Mesenchymal stem cell (in vitro differentiated cells and primary cell): ENCODE measurements at places on chromosomes 6 and 20.

GRCh38 chr20:19047040-19047950 lies 165.1 kb upstream of the SLC24A3 start:
- DNase-seq: no peak

DNA sequence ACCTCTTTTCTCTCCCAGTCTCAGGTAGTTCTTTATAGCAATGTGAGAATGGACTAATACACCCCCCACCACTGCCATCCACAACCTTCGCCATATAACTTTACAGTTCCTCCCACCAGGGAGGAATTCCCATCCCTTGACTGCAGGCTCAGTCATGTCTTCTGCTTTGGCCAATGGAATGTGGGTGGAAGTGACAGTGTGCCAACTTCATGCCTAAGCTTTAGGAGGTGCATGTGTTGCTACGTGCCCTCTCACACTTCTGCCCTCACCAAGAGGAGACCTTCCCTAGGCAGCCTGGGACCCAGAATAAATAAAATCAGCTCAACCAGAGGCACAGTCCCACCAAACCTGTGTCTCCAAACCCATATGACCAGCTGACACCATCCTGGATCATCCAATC lies 33.0 kb upstream of the LRRN4 start:
- no peak for DNase-seq

- DNase-seq: peak; percentile 60
Observed at GRCh38 chr6:42138630-42139619, 3.5 kb downstream of the C6orf132 start.

DNA sequence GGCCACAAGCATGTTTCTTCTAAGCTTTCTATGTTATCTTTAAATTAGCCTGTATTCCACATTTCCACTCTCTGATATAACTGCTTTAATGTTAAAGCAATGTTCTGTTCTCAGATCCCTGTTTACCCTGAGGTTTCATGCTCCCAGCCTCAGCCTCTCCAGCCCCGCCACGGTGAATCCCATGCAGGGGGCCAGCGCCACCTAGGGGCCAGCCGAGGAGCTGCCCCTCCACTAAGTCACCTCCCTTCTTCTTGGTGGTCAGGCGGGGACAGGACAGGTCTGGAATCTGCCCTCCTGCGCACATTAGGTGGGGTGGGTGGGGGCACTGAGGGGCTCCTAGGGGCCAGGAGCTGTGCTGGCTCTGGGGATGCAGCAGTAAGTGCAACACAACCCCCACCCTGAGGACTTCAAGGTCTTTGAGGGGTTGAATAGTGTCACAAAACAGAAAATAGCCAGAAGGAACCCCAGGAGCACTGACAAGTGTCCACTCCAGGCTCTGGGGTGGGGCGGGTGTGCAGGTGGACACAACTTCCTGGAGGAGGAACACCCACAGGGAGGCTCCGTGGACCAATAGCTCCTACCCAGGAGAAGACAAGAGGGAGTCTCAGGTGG lies 61.6 kb downstream of the RAB44 start:
- DNase-seq: peak; percentile 70

DNA sequence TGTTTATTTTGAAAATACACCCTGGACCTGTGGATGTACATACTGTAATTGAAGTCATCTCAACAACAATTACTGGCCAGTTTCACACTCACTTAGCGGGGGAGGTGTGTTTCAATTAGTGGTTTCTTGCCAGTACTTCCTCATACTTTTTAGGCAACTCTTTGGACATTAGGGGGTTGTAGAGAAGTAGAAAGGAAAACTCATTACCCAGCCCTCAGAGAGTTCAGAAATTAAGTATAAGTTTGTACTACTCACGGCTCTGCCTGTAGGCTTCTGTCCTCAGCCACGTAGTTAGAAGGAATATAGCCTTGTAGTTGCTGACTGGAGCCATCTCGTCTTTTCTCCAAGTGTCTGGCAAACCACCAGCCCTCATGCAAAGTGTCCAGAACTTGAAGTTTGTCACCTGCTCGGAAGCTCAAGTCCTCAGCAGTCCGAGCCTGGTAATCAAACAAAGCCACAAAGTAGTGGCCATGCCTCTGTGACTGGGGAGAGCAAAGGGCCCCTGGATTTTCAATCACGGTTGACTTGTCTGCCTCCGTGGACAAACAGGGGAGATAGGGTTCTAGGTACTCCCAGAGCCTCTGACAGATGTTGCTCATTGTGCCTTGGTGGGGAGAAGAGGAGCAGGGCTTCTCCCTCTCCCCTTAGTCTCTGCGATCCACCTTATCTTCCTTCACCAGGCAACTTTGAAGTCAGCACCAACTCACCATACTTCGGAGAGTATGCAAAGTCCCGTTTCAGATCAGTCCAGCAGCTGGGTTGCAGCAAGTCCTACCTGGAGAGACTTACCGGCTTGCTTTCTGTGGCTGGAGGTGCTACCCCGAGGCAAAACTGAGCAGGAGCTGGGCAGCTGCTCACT lies 749 bp downstream of the FRK start:
- no peak for DNase-seq

GRCh38 chr20:32052090-32052777 lies at the start of gene HCK:
Gene HCK (plus strand): TSS chr20:32052242.
- no peak for DNase-seq

DNA sequence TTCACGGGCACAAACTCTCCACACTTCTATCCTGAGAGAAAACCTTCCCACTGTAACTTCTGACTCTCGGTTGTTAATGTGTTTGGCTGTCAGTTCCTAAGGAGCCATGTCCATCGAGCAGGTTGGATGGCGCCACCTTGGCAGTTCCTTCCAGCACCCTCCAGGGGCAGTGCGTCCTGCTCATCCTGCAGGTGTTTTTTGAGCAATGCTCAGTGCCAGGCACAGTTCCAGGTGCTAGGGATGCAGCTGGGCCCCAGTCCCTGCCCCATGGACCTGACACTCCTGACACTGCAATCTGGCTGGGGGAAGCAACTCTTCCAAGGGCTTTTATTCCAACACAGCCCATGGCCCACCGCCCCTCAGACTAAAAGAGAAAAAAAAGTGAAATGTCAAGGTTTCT lies 376.4 kb downstream of the PREX1 start:
- no peak for DNase-seq

DNA sequence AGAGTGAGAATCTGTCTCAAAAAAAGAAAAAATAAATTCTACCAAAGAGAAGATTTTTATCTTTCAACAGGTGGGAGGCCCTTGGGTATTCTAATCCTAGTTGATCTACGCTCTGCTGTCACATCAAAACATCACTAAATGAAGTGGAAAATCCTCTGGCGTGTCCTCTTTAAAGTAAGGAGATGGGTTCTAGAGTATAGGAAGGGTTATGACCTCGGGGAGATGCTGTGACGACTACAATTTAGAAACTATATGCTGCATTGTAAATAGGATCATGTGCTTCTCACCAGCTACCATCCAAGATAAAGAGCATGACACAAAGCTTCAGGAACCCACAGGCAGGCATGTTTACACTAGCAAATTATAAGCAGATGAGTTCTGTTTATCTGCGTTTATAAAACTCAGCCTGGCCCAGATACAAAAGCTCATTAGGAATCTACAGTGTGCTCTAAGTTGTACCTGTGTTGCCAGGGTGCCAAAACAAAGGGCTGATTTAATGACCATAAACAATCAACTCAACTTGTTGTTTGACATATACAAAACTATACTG lies 197.1 kb upstream of the PLN start:
- DNase-seq: peak; percentile 61

GRCh38 chr6:115460913-115461312 lies 599.8 kb downstream of the FRK start:
- no peak for DNase-seq

DNA sequence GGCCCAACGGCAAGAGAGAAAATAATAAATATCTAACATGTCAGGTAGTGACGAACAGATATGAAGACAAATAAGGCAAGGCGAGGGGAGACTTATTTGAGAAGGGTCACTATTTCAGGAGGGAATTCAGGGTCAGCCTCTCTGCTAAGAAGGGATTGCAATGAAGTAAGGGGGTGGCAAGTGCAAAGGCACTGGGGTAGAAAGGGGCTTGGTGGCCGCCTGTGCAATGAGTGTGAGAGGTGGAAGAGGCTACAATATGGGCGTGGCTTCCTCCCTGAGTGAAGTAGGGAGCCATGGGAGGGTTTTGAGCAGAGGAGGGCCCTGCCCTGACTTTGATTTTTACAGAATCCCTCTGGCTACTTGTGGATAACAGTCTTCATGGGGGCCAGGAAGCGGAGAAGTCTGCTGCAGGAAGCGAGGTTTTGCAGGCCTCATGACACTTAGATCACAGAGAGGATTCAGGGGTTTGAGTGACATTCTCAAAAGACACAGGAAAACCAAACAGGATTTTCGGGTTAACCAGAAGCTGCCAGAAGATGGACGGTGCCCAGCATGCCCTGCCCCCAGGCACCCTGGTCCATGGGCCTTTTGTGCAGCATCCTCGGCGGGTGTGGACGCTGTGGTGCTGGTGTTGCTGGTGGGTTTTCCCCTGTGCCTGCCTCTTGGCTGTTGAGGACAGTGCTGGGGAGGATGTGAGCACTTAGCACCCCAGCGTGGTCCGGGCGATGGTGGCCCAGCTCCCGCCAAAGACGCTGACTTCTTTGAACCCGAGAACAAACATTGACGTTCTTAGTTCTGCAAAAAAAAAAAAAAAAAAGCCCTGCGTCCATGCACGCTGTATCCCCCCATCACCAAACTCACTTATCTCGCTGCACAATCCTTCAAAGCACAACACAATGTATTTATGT lies 124.2 kb upstream of the PTPN1 start:
- DNase-seq: no peak

DNA sequence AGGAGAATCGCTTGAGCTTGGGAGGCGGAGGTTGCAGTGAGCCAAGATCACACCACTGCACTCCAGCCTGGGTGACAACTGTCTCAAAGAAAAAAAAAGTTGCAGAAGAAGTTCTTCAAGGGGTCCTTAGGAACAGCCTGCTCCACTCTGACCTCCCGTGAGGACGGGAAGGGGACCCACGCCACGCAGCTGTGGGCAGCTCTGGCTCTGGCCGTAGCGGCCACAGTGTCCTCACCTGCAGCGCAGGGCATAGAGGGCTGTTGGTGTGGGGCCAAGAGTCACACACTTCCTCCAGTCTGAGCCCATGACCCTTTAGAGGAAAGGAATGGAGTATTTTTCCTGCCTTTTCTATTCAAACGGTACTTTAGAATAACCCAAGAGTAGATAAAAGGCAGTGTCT lies 5.4 kb downstream of the NTSR1 start:
- no peak for DNase-seq

DNA sequence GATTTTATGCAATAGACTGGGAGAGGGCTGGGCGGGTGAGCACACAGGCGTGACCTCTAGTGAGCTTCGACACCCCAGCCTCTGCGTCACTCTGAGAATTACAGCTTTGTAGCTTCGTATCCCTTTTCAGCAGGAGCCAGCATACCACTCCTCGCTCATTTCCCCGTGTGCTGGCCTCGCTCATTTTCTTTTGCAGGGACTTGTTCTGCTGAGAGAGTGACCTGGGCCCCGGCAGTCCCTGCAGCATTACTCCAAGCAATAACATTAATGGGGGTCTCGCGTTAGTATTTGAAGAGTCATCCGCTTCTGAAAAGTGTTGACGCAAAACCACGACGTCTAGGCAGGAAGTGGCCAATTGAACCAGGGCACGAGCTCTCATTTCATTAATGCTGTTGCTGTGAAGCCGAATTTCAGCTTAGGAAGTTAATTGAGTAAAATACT lies 193.7 kb downstream of the QKI start:
- peak; percentile 28 for DNase-seq

DNA sequence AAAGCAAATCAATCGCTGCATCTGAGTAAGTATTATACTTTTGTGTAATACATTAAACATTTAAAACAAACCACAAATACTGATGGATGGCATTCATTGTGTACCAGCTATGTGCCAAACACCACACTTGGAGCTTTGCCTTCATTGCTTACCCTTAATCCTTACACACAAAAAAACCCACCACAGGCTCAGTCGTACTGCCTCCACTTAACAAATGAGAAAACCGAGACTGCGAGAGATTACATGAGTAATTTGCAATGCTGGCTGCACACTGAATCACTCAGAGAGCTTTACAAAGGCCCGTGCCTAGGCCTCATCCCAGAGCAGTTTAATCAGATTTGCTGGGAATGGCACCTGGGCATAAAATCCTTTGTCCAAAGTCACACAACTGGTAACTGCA lies 130.5 kb downstream of the EDN1 start:
- no peak for DNase-seq

DNA sequence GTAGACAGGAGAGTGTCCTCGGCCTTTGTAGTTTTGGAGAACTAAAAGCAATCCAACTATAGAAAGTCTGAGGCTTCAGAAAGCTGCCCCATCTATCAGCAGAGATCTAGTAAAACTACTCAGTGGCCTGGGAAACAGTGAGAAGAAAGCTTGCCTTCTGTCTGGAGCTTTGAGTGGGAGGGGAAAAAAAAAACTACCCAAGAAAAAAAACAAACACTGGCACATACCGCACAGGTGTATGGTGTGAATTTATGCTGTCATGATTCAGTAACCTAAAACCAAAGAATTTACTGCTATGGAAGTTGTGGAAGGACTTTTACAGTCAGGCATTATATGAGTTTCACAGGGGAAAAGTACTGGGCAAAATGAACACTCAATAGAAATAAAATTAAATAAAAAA lies 280.5 kb downstream of the ADGRB3 start:
- DNase-seq: no peak

DNA sequence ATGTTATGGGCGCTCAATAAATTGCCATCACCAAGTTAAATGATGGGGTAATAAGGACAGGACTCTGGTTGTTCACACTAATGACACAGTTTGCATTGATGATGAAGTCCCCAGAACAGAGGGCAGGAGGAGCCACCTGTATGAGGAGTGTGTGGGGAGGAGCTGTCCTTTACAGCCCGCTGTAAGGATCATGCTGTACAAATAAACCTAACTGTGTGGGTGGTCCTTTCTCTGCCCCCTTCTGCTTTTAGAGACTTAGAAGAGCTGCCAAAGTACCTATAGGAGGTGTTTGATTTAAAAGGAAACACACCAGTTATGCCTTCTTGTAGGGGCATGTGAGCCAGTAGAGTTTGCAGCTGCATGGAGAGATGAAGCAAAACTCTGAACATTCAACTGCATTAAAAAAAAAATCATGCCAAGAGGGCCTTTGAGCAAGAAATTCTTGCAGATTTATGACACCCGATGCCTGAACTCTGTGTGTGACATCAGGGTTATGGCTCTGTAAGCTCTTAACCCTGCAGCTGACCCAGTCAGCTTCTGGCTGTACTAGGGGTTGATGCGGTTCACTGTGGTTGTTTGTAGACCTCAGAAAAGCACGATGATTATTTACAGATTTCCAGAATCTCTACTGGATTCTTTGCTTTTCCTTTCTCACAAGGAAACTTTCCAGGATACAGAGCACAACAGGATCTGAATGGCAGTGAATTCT lies 67.4 kb downstream of the UST start:
- peak; percentile 13 for DNase-seq

DNA sequence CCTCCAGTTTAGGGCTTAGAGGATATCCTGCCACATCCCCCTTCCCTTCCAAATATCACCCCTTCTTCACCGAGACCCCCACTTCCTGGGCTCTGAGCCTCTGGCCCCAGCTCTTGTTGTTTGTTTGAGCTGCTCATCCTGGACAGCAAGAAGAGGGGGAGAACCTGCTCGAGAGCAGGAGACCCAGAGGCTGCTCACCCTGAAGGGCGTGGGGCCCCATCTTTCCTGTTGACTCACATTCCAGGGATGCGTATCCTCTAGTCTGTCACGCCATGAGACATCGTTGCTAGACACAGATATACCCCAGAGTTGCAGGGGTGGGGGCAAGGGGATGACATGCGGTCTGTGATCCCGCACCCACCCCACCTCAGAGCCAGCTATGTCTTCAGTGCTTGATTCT lies 5.7 kb upstream of the TNXB start:
- peak; percentile 96 for DNase-seq
